ENCODE measurements at places on chromosomes 7 and 10.

DNA sequence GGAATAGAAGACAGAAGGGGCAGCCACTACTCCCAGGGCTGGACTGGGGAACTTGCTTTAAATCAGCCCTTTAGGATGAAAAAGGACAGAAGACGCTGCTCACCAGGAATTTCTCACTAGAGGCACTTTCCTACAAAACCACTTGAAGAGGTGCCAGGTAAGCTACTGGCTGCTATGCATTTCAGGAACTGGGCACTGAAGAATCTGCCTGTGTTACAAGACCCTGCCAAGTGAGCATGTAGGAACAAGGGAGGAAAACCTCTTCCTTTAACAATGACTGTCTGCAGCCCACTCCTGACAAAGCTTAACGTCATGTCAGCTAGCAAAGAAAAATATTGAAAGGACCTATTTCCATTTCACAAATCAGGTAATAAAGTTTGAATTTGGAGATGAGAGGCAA lies 5.8 kb upstream of the AGMO start:
- no peak for DNase-seq

DNA sequence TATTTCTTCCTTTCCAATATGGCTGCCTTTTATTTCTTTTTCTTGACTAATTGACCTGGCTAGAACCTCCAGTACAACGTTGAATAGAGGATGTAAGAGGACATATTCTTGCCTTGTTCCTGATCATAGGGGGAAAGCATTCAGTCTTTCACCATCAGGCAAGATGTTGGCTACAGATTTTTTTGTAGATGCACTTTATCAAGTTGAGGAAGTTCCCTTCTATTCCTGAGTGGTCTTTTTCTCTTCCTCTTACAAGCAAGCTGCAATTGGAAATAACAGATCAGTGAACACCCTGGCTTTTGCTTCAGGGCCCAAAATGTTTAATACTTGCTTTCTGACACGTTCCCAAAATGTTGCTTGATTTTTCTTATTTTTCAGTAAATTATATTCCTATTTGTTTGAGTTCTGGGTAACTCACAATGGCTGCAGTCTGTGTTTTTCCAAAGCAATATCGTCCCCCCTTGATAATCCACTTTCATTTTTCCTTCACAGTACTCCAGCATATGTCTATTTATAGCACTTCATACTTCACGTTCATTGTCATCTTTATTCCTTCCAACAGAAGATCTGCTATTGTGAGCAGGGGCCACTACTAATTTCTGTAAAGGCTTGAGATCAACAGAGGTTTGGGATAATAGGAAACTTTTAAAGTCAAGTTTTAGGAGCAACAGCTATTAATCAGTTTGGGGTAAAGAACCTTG lies 11.7 kb downstream of the CPEB3 start:
- no peak for DNase-seq

DNA sequence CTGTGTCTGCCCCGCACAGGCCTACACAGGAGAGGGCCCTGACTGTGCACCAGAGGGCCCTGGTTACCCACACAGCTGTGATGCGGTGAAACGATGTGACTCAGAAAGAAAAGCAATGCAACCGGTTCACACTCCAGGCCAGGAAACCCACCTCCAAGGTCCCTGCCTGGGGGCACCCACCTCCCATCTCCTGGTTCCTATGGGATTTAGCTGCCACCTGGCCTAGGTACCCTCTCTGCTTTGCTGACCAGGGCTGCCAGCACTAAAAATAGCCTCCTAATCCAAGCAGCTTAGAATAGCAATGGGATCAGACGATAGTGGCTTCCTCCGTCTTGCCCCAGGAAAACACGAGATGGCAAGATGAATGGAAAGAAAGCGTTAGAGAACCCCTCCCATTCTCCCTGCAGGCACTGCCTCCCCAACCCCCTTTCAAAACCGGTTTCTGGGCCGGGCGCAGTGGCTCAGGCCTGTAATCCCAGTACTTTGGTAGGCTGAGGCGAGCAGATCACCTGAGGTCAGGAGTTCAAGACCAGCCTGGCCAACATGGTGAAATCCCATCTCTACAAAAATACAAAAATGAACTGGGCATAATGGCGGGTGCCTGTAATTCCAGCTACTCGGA lies 12.4 kb downstream of the RBP3 start:
- DNase-seq: no peak

GRCh38 chr7:133805426-133805825 lies 321.7 kb upstream of the LRGUK start:
- no peak for DNase-seq

DNA sequence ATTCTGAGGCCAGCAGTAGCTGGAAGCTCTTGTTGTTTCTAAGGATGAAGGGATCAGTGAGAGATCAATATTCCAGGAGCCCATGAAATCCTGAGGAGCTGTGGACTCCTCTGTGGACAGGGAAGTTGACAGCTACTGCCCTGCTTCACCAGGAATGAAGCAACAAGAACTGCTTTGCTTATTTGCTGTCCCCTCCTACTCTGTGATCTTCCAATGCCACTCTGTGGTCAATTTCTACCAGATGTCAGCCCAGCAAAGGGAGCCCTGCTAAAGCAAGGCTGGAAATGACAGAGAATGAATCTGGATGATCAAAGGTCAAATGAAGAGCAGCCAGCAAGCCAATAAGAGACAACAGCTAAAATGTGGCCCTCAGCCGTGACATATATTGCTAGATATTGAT lies 227.5 kb upstream of the CHRM2 start:
- no peak for DNase-seq

DNA sequence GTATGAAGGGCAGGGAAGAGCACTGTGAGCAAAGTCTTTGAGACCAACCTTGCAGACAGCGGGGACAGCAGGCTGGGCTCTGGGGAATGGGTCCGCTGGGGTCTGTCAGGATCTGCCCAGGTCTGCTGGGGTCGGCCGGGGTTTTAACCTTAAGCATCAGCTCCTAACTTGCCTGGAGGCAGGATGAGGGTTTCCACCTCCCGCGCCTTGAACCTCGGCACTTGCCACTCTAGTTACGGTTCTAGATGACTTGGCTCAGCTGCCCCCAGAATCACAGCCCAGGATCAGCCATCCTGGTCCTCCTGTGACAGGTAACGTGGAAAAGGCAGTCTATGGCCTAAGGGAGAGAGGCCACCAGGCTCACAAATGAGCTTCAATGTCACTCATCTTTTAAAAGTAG lies 50.4 kb upstream of the CACUL1 start:
- DNase-seq: no peak

GRCh38 chr7:74501298-74501697 lies 47.6 kb downstream of the GTF2IRD1 start:
- no peak for DNase-seq

DNA sequence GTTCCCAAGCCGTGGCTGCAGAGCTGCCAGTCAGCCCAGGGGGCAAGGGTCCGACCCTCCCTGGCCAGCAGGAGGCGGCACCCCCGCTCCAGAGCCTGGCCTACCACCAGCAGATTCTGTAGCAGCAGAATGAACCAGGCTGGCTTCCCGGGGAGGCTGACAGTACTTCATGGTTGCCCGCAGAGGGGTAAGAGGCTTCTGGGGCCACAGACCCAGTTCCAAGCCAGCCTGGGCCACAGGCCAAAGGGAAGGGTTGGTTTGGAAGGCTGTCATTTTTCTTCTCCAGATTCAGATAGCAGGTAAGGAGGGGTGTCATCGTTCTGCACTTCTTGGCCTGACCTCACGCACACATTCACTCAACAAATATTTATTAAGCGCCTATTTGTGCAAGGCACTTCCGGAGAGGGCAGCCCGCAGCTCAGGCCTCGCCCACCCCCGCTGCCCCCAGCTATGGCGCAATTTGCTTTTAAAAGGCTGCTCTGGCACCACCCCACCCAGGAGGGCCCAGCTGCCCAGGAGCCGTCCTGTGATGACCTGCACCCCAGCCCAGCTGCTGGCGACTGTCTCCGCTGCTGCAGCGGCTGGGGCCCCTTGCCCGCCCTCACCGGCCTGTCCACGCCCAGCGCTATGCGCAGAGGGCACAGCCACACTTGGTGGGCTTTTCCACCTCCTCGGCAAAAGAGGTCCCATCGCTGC lies 168.5 kb downstream of the LCOR start:
- DNase-seq: no peak

GRCh38 chr10:131024259-131025131 lies 287.0 kb downstream of the TCERG1L start:
- no peak for DNase-seq

DNA sequence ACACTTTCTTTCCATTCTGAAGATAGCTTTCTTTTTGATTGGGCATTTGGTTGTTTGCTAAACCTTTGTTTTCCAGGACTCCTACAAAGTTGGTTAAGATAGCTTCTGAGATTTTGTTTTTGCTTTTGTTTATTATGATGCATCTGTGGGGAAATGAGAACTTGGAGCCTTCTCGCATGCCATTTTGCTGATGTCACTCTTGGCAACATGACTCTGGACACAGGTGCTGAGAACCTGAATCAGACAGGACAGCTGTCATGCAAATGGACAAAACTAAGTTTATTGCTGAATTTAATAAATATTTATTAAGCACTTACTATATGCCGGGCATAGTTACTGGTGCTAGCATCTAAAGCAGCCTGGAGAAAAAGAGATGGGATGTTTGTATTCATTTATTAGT lies 274.1 kb downstream of the ZEB1 start:
- DNase-seq: no peak

DNA sequence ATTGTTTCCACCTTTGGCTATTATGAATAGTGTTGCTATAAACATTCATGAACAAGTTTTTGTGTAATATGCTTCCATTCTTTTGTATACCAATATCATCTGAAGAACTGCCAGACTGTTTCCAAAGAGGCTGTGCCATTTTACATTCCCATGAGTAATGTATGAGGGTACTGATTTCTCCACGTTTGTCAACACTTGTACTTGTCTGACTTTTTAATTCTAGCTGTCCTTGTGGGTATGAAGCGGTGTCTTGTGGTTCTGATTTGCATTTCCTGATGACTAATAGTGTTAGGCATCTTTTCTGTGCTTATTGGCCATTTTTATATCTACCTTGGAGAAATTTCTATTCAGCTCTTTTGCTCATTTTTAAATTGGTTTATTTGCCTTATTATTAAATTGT lies 52.8 kb downstream of the LSMEM1 start:
- no peak for DNase-seq

GRCh38 chr7:85103357-85103756 lies 83.5 kb downstream of the SEMA3D start:
- DNase-seq: peak; percentile 11

DNA sequence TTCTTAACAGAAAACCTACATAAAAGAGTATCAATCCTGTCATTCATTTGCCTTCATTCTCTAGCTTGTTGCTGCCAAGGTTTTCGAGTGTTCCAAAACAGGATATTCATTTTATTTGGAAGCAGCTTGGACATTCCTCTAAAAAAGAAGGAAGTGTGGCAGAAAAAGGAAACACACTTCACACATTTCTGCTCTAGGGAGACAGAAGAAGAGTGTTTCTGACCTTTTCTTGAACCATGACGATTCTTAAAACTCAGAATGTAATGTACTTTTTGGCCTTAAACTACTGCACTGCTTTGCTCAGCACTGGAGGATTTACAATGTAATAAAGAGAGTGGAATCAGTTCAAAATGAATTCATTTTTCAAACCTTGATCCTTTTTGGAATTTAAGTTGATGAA lies 81.3 kb downstream of the SEMA3A start:
- DNase-seq: no peak

DNA sequence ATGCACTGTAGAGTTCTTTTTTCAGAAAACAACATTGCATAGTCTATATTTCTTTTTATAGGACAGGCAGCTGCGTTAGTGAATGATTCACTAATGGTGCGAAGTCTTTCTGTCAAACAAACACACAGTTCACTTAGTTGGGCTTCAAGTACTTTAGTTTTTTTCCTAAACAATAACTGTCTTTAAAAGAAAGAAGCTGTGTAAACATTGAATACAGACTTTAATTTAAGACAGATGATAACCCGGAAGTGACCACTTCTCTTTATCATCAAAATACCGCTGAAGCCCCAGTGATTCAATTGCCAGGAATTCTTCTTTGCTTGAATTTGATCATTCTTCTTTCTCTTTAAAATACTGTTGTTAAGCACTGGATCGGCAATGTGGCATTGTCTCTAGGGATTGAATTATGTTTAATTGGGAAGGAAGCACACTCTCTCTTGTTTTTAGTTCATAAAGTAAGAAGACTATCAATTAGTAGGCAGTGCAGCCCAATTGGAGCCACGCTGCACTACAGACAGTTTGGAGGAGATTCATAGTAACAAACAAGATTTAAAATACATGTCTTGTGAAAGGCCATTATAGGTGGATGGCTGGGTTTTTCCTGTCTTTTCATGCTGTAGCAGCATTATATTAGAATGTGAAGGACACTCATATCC lies 30.4 kb downstream of the CNTNAP2 start:
- DNase-seq: no peak

- DNase-seq: no peak
Observed at GRCh38 chr10:97888641-97889262, 39.1 kb downstream of the GOLGA7B start.

DNA sequence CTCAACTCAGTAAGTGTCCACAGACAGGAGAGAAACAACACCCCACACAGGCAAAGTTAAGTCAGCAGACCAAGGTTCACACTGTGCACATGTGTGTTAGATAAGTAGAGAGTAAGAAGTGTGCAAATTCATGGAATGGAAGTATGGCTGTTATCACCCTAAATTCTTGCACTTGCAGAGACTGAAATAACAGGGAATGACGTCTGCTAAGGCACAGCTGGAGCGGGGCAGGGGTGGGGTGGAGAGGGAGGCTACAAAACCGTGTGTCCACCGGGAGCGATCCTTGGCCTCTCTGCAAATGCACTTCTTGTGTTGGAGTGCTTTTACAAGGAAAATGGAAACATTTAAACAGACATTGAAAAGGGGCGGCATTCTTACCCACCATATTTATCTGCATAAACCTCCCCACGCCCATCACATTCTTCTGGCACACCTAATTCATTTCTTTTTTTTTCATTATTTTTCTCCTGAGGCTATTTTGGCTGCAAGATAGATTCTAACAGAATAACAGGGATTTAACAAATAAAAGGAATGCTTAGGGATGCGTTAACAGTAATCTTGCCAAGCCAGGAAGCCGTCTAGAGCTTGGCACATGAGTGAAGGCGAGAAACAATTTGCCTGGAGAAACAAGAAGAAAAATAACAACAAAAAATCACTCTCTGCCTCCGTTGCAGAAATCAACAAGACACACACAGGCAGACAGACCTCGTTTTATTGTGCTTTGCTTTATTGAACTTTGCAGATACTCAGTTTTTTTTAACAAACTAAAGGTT lies 30.1 kb downstream of the TNS3 start:
- DNase-seq: no peak

- no peak for DNase-seq
Observed at GRCh38 chr7:111953611-111954010, 252.6 kb downstream of the DOCK4 start.

All from HEK293T (cell line).